ENCODE measurements at places on chromosomes 6 and 20.

- DNase-seq = no peak
Measured at GRCh38 chr20:41064377-41064776, 35.8 kb downstream of the TOP1 start.

DNA sequence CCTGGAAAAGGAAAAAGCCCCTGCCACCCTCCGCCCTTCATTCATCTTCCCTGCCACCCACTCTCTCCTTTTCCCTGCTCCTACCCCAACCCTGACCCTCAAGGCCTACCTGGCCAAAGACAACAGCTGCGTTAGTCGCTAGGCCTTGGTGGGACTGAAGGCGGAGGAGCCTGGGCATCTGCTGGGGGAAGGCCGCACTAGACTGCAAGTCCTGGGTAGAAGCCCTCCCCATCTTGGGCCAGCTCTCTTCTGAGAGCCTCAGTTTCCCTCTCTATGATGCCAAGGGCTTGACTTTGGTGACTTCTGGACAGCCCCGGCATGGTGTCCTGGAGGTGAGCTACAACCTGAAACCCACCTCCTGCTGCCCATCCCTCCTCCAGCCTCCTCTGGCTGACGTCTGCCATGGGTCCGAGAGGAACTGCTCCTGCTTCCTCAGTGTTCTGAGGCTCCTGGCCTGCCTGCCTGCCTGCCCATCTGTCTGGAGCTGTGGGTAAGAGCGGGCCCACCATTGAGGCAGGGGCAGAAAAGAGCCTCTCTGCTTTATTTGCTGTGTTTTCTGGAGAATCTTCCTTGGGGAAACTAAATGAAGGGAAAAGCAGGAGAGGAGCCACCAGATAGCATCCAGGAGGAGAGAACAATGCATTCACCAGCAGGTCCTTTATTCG lies 7.5 kb upstream of the FOXC1 start:
- DNase-seq = no peak

DNA sequence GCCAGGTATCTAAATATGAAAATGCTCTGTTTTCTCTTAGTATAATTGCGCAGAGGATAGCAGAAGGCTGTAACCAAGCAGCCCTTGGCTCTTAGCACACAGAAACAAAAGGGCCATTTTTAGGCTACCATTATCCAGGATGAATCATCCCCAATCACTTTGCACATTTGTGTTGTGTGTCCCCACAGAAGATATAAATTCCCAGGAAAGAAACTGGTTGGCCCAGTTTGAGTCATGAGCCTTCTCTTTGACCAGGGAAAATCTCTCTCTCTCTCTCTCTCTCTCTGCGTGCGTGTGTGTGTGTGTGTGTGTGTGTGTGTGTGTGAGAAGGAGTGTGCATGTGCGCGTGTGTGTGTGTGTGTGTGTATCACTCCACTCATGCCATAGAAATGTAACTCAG lies 178.5 kb downstream of the FRK start:
- DNase-seq = no peak

- no peak for DNase-seq
Measured at GRCh38 chr20:31663524-31663837, 25.8 kb downstream of the COX4I2 start.

- no peak for DNase-seq
Measured at GRCh38 chr20:46575937-46576461, 25.5 kb upstream of the OCSTAMP start.

DNA sequence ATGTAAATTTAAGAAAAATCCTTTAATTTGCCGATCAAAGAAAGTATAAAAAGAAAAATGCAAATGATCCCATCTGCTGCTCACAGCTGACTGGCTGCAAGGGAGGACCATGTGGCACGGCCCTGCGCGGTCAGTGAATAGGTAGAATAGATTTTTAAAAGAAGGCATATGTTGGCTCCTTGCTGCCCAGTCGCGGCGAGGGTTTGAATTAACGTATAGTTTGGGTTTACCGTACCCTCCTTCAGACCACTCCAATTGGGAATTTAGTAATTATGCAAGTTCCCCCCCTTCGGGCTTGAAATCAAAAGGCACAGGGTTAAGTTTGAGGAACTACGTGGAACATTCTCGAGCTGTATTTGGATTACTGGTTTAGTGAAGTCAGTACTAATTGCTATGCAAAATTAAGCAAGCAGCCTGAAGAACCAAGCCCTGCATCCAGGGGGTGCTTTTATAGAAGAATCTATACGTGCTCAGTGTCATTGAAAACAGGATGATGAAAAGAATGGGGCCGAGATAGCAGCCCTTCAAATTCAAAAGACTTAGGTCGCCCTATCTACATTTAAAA lies 1.1 kb upstream of the BEND3 start:
- peak; percentile 18 for DNase-seq

- no peak for DNase-seq
Measured at GRCh38 chr20:17896771-17897369, 71.7 kb downstream of the SNX5 start.

DNA sequence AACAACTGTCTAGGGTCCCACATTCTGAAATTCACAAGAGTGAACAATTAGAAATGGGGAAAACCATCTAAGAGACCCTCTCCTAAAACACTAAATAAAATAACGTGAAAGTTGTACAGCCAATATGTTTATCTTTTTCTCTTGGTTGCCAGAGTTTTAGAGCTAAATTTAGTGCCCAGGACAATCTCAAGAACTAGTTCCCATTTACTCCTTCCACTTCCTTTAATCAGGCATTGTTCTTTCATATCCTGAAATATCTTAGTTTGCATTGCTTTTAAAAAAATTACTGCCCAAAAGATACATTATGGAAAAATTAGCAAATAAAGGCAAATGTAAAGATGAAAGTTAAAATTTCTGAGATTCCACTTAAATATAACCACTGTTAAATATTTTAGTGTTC lies 33.1 kb upstream of the UBR2 start:
- DNase-seq = no peak

- DNase-seq = no peak
Measured at GRCh38 chr6:145116591-145117178, 618.6 kb downstream of the EPM2A start.

DNA sequence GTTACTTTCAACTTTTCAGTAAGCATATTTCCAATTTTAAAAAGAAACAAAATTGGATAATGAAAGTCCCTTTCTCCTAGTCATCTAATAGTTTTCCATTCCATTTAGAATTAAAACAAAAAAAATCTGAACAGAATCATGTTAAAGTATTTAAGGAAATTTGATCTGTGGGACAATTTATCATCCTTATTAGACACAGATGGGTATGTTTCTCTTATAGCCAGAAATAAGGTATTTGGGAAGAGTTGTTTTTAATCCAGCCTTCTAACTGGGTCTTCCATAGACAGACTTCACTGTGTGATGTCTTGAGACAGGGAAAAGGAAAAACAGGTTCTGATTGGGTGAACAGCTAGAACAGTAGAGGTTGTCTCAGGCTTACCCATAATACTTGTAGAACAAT lies 39.5 kb upstream of the STXBP5 start:
- no peak for DNase-seq

- DNase-seq = no peak
Measured at GRCh38 chr6:89284081-89284480, 31.0 kb downstream of the GABRR2 start.

GRCh38 chr20:58039274-58040092 lies 189.0 kb downstream of the ANKRD60 start:
- DNase-seq = no peak

GRCh38 chr6:150813993-150814359 lies 51.5 kb upstream of the MTHFD1L start:
- DNase-seq = no peak

DNA sequence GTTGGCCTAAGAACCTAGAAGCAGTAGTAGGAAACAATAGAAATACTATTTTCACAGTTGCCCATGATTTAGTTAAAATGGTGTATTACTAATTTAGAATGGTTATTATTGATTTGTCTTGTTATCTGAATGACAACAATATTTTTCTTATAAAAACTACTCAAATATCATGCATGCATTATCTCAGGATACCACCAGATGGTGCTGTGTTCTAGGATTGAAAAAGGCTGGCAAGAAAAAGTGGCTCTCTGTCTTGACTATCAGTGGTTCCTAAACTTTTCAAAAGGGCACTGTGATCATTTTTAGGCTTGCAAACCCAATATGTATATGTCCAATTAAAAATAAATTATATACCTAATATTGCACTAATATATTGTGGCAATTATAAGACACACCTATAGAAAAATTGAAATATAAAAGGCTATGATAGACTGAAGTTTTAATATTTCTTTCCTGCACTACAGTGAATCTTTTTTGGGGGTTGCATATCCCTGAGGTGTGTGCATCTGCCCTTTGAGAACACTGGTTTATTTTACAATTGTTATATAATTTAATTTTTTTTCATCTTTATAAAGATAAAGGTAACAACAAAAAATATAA lies 131.7 kb upstream of the MLIP start:
- peak; percentile 30 for DNase-seq

DNA sequence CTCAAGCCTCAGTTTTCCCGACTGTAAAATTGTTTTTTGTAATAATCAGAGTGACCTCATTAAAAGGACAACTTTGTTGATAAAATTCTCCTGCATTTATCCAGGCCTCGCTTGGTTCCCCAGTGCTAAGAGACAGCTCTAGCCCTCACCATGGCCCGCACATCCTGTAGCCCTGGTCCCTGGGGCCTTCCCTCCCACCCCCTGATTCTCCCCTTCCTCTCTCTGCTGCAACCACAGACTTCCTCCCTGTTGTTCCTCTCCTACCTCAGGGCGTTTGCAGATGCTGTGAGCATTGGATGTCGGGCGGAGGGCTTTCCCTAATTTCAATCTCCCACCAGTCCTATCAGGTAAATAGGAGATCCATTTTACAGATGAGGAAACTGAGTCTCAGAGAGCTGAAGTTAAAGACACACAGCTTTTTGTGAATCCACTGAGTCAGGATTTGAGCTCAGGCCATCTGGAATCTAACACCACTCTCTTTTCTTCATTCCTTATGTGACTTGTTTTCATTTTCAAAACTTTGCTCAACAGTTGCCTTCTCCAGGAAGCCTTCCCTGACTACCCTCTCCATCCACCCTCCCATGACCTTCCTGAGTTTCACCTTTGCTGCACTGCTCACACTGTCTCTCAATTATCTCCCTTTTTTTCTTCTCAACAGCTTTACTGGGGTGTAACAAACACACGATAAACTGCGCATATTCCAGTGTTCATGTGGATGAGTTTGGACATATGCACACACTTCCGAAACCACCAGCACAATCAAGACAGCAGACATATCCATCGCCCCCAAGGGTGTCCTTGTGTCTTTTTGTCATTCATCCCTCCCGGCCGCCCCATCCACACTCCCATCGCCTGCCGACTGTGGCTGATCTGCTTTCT lies 107.1 kb downstream of the CEBPB start:
- no peak for DNase-seq

DNA sequence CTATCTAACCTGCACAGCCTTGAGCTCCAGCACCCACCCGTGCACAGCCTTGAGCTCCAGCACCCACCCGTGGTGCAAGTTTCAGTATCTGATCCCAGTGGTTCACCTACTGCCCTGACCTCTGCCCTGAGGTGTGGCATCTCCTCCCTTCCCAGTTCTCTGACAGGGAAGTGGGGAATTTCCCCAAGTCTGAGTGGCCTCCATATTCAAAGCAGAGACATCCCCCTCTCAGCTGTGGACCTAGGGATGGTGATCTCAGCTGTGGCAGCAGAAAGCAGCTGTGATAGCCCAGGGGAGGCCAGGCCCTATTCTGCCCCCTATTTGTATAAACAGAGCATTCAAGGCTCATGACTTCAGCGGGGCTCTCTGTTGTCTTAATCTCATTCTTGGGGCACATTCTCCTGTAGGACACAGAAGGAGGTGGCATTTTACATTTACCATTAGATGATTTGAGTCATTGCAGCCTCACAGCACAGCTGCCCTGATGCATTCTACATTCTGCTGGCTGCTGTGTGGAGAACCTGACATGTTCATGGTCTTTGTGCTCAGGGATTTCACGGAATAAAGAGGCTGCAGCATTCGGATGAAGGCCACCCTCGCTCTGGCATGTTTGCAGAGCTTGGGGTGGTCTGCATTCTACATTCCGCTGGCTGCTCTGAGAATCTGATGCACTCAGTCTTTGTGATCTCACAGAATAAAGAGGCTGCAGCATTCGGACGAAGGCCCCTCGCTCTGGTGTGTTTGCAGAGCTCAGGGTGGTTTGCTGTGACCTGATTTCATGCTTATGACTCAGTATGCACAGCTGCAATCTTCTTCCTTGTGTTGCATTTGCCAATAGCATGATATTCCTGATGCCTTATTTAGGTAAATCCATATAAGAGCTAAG lies 16.9 kb downstream of the GPR31 start:
- DNase-seq = no peak

DNA sequence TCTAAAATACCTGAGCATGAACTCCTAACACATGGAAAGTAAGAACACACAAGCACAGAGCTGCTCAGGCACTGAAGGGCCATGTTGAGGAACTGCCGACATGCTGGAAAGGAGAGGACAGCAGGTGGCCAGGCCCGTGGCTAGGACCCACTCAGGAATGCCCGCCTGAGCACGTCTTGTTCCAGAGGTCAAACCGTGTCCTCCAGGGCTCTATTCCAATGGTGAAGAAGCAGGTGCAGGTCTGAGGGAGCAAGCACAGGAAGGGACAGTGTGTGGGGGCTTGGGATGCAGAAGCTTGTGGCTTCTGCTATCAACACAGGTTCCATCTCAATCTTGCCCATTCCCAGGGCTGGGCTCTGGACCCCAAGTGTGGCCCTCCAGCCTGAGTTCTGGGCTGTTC lies 20.7 kb downstream of the CST9L start:
- no peak for DNase-seq

GRCh38 chr20:15807271-15807670 lies 766.0 kb downstream of the KIF16B start:
- no peak for DNase-seq

DNA sequence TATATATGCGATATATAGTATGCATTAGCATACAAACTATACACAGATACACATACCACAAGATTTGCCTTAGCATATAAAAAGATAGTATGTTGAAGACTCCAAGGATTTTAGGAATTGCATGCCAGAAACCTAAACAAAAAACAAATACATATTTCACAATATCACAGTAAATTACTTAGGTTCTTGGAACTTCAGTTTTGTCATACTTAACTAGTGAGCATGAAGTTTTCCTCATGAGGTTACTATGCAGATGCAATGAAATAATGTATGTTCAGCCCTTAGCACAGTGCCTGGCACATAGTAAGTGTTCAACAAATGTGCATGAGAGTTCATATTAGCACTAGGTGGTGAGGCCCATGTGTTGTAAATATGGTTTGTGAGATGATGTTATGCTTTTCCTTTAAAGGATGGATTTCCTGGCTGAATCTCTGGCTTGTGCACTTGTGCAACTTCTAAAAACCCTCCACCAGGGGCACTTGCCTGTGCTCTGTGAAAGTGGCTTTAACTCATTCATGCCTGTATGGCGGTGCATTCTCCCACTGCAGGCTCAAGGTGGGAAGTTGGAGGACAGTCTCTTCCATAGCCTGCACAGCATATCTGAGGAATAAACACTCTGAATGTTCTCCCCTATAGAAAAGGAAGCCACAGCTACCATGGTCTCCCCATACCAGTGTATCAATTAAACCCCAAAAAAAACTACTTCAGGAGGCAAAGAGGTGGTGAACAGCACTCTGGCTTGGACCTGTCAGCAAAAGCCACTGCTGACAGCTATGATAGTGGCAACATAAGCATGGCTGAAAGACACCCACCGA lies 624.1 kb upstream of the CDH4 start:
- DNase-seq = no peak

All from CD4-positive, alpha-beta T cell treated with Interleukin-21 for 1 hour (primary cell).